Tracheal epithelial cell (primary cell): ENCODE measurements at places on chromosomes 3 and 15. TPM values are rescaled to one million over a fixed set of nuclear protein-coding genes. Genes with fewer than 3 reads are reported as not detected.

GYG1 gene
- 17.6 and 26.4 TPM in 2 replicates for total RNA-seq

SMCO1 gene
- total RNA-seq = 0.24 TPM in 1 of 2 replicates, not detected in the other

FAM43A gene
- 3.1 and 3.8 TPM in 2 replicates for total RNA-seq

RMDN3 gene
- total RNA-seq = 14.5 and 14.7 TPM in 2 replicates

CASR gene
- total RNA-seq = under 0.01 TPM in 1 of 2 replicates, not detected in the other
